Fibroblast of the aortic adventitia (primary cell): ENCODE measurements at places on chromosomes 13 and 19. TPM values are rescaled to one million over a fixed set of nuclear protein-coding genes. Genes with fewer than 3 reads are reported as not detected.

GRCh38 chr19:3740431-3740830, 21.1 kb downstream of the APBA3 start:
- no peak for DNase-seq

GRCh38 chr19:30403203-30403985, 31.2 kb downstream of the ZNF536 start:
- no peak for DNase-seq

Gene ACP5
- total RNA-seq: 0.09 and 1.4 TPM in 2 replicates

DNA sequence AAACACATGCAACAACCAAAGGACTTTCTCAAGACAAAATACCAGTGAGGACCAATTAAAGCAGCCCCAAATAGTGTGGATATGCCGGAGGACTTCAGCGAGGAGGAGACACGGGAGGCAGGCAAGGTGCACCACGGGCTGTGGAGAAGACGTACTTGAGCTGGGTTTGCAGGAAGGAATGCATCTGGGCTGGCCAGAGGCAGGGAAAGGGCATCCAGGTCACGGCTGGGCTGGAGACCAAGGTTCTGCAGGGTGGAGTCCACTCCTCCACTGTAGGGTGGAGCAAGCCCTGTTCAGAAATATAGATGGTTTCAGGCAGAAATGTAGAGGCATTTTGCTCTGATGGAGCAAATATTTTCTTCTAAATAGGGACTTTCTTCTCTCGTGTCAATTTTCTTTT, 36.6 kb upstream of the MEDAG start:
- DNase-seq: peak; percentile 86

- DNase-seq: no peak
Measured at GRCh38 chr13:109454167-109454917, 332.0 kb downstream of the IRS2 start.

Gene ZNF223
- total RNA-seq: 6.5 and 34.9 TPM in 2 replicates

DNA sequence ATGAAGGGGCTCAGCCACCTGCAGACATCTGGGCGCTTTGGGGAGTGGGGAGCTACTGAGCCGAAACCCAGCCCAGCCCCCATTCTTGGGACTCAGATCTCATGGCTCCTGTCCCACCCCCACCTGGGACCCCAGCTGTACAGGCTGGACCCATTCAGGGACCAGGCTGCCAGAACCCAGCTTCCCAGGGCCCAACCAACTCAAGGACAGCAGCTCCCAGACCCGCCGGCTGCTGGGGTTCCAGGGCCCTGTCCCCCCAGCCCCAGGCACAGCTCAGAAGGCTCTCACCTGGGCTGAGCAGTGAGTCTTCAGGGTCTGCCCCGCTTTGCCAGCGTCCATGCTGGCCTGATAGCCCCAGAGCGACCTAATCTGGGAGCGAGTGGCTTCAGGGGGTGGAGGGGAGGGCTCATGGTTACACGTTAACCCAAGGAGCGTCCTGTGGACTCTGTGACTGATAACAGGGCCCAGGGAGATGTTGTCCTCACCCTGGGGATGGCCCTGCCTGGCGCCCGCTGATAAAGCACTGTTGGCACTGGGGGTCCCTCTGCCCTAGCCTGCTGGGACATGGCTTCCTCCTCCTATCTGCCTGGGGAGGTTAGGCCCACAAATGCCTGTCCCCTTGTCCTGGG, at the start of gene TMEM86B:
Gene TMEM86B, minus strand, starts transcription at position 361 of the 629 bp plus-strand sequence. Its CDS starts 22 bp downstream, at position 339.
- DNase-seq: no peak

Gene CLDN10
- 0.27 TPM in 1 of 2 replicates, not detected in the other for total RNA-seq

- DNase-seq: no peak
Measured at GRCh38 chr13:32031815-32032370, 319 bp downstream of the FRY start.

DNA sequence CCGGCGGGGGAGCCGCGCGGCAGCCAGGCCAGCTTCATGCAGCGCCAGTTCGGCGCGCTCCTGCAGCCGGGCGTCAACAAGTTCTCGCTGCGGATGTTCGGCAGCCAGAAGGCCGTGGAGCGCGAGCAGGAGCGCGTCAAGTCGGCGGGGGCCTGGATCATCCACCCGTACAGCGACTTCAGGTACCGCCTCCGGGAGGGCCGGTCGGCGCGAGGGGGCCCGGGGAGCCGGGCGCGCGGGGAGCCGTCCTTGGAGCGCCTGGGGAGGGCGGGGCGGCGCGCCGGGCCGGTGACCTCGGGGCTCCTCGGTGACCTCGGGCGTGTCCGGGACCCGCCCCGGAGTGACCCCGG, 690 bp downstream of the HCN2 start:
- peak; percentile 12 for DNase-seq

Gene ZNF304
- 8.7 and 9.7 TPM in 2 replicates for total RNA-seq

DNA sequence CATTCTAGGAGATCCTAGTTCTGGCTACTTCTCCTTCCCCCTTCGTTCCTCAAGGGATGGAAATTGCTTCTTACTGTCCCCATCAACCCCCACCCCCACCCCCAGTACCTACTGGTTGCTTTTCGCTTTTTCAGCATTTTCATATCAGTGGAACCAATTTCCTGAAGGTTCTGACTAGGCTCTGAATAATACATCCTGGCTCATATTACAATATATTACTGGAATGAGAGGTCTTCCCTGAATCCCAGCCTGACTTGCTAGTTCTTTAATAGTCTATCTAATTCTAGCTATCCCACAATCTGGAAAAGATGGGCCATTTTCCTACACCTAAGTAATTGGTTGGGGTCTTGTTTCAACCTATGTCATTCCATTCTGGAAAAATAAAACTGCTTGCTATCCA, 207.4 kb downstream of the COG6 start:
- no peak for DNase-seq

GRCh38 chr19:32176591-32176990, 168.8 kb upstream of the ZNF507 start:
- no peak for DNase-seq

- DNase-seq: no peak
Measured at GRCh38 chr19:1491114-1491848, at the start of gene REEP6. Gene REEP6 (plus strand): TSS chr19:1491181. CDS start chr19:1491270, 89 bp downstream.

DNA sequence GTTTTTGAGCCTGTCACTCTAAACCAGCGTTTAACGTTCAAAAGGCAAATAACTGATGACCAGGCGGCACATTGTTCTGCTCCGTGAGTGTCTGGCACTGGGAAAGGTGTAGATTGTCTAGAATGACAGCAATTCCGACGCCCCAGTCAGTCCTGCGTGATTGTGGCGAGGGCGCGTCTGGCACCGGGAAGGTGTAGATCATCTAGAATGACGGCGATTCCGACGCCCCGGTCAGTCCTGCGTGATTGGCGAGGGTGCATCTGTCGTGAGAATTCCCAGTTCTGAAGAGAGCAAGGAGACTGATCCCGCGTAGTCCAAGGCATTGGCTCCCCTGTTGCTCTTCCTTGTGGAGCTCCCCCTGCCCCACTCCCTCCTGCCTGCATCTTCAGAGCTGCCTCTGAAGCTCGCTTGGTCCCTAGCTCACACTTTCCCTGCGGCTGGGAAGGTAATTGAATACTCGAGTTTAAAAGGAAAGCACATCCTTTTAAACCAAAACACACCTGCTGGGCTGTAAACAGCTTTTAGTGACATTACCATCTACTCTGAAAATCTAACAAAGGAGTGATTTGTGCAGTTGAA, 26.1 kb upstream of the NDUFS7 start:
- no peak for DNase-seq

DNA sequence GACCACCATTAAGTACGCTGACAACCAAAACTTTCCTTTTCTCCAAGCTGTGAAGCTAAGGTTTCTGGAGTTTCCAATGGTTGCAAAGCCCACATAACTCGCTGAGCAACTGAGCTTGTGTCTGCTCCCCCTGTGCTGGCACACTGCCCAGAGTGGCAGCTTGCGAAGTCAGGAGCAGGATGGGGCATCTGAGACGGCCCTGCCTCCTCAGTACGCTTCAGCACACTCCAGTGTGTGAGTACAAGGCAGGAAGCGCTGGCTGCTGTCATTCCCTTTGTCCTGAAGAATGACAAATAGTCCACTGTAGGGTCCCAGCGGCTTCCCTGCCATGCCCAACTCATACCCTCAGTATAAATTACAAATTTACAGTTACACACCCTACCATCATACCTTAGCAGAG, 51.5 kb downstream of the SKA3 start:
- DNase-seq: peak; percentile 24

Gene IL27RA
- 0.63 and 0.82 TPM in 2 replicates for total RNA-seq

- DNase-seq: peak; percentile 70
Measured at GRCh38 chr19:42345191-42345812, 19.9 kb downstream of the MEGF8 start.

Gene CLDND2
- total RNA-seq: 0.36 TPM in 1 of 2 replicates, not detected in the other

DNA sequence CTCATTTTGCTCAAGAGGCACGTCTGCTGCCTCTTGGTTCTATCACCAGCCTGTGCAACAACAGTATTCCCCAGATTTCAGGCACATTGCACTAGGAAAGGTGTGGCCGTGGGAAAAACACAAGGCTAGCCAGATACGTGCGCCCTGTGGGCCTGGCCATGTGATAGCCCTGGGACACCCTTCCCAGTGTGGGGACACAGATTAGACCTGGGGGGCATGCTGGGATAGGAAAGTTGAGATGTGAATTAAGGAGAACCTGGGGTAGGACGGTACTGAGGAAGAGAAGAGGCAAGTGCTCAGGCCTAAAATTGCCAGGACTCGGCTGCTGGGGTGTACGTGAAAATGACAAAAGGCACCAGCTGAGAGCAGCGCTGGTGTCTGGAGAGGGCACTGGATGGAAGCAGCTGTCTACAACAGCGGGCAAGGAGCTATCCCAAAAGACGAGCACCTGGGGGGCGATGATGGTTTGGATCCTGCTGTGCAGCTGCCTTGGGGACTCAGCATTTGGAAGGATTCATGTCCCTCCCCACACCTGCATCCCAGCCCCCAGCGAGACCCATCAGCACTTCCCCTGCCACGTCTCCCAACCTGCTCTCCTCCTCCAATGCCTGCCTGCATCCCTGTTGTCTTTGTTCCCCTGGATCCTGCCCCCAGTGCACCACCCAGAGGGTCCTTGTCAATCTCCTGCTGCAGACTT, 54.3 kb downstream of the GGACT start:
- DNase-seq: no peak

Gene TMEM145
- not detected in 2 replicates for total RNA-seq

DNA sequence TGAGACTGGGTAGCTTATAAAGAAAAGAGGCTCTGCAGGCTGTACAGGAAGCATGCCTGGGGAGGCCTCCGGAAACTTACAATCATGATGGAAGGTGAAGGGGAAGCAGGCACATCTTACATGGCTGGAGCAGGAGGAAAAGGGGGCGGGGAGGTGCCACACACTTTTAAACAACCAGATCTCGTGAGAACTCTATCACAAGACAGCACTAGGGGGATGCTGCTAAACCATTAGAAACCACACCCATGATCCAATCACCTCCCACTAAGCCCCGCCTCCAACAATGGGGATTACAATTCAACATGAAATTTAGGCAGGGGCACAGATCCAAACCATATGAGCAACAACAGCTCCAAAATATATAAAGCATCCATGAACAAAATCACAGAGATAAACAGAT, 46.5 kb upstream of the GTF2F2 start:
- no peak for DNase-seq

DNA sequence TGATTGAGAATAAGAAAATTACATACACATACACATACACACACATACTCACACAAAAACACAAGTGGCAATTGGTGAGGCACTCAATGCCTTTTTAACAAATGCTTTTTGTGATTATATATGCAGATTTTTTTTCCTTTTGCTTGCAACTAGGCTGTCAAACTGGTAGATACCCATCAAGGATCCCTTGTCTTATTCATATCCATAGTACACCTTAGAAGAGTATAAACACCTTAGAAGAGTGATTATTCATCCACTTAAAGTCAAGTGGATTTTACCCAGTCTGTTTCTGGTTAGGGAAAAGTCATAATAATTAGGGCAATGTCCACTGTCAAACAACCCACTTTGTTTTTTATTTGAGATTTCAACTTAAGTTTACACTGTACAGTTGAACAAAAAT, 1773.4 kb upstream of the MIR17HG start:
- no peak for DNase-seq

DNA sequence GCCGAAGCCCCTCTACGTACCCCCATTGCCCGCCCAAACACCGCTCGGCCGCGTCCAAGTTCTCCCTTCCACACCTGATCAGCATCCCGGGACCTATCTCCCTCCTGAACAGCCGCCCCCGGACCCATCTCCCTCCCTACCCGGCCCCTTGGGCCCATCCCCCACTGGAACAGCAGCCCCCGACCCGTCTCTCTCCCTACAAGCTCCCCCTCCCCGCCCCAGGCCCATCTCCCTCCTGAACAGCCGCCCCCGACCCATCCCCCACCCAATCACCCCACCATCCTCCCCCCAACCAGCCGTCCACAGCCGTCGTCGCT, 610 bp downstream of the ZSCAN1 start:
- DNase-seq: no peak

DNA sequence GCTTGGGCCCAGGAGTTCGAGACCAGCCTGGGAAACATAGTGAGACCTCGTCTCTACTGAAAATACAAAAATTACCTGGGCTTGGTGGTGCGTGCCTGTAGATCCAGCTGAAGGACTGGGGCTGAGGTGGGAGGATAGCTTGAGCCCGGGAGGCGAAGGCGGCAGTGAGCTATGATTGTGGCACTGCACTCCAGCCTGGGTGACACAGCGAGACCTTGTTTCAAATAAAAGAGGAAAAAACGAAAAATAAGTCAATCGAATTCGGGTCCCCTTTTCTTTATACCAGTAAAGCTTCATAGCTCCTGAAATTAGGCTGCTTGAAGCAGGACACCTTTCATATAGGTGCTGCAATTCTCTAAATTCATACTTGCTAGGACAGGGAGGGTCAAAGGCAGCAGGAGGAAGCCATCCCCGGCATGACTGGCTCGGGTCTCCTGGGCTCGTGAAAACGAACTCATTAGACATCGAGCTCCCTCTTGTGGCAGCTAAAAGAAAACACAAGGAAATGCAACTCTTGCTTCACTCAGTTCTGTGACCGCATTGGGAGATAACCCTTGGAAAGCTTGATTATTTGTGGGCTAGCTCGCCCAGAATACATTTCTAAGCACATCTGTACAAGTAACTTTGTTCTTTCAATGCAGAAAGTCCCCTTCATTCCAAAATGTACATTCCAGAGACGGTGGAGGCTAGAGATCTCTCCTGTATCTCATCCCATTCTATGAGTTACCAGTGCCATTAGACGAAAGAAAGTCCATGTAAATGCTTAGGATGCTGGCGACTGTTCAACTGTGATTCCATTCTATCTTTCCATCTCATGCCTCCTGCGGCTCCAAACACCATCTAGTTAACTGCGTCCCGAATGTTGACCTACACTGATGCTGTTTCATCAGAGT, 16.8 kb downstream of the FPR2 start:
- peak; percentile 96 for DNase-seq

DNA sequence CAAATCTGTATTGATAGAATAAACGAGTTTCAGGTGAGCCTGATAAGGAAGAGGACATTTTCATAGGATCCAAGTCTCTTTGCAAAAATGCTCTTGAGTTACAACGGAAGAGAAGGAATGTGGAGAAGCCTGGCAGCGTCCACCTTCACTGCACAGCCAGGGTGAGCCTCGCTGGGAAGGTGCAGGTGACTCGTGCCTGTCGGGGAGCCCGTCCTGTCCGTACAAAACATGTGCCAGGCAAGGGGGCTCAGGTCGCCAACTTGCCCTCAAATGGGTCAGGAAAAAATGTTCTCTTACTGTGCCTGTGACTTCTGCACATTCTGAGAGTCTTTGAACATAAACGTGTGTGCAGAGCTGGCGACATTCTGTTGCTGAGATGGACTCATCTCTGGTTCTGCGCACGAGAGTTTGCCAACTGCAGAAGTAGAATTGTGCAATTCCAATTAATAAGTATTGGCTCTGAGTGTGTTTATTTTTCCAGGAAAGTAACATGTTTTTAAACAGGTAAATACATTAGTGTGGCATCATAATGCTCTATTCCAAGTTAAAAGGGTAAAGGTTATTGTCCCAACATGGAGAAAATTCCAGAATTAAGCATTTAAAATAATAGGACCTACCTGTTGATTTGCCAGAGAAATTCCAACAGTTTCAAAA, 28.6 kb downstream of the NAXD start:
- DNase-seq: no peak
